Stimulated activated CD4-positive, alpha-beta T cell treated with anti-CD3 and anti-CD28 coated beads, Interleukin-1b, Interleukin-23, amount 100 ng/mL, for 1 hour (primary cell): ENCODE measurements at places on chromosomes 2 and 18.

- no peak for DNase-seq
Measured at GRCh38 chr2:230762317-230762896, 49.8 kb downstream of the CAB39 start.

- no peak for DNase-seq
Measured at GRCh38 chr2:121649149-121649595, at the start of gene CLASP1. CLASP1 (minus strand) TSS chr2:121649462; CDS start chr2:121605895, 43,567 bp downstream.

DNA sequence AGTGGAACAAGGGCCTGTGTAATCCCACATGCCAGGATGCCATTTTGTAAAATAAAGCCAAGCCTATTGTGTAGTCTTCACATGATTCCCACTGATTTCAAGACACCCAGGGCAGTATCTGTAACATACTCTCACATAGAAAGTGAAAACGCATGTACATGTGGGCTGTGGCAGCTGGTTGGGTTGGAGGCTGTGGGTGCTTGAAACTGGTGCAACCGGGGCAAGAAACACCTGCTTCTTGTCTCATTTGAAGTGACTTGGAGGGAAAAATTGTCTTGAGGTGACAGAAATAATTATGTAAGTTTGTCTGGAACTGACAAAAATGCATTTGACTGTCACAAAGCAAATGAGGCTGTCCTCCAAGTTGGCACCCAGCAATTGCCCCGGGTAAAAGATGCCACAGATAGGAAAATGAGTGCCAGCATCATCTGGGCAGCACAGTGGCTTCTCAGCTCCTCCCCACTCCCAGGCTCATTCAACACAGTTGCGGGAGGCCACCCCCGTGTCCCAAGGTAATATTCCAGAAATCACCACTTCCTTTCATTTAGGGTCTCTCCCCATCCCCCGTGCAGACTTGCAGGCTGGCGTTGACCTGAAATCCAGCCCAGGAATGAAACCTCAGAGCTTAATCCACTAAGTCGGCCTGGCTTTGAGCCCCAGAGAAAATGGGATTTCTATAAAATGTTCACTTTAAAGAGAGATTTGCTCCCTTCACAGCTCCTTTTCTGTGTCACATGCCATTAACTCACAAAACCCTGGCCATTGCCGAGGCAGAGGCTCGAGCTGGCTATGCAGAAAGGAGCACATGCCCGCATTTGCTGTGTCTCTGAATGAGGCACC, 293.9 kb upstream of the PARD3B start:
- DNase-seq, result no peak

DNA sequence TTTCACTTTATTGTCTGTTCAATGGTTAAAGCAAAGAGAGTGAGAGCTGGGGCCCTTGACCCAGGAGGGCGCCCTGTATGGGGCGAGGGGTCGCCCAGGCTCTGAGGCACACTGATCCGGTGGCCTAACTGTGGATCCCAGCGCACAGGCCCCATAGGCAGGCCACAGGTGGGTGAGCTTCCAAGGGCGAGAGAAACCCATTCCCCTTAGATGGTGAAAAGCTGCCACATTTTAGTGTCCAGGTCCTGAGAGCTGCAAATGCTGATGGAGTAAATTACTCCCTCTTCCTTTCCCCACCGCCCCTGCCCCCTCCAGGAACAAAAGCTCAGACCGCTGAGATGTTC, 5.9 kb upstream of the DLX2 start:
- no peak for DNase-seq

- no peak for DNase-seq
Measured at GRCh38 chr18:76619261-76619620, 124.2 kb upstream of the ZNF516 start.

DNA sequence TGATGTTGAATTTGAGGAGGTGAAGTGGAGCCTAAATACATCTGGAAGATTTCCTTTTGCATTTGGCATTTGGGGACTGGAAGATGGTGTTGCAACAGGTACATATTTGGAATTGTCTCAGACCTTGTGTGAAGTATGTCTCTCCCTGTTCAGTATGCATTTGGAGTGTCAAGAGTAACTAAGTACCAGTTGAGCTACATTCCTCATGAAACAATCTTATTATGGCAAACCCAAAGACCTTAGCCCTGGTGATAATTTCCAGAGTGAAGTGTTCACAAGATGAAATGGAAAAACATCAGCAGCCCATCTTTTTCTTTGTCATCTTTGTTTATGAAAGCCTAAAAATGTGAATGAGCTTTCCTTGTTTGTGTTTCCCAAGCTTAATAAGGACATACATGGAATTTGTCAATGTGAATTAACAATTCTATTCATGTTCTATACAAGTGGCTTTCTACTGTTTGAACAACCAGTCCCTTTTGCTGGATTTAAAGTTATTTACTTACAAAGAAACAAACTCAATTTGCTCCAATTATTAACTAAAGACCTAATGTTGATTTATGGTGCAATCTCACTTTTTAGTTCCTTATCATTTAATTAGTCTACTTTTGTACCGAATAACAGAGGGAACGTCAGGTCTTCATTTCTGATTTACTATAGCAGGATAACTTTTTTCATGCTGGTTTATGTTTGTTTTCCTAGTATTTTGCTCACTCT, 42.1 kb upstream of the PPP1R1C start:
- DNase-seq, result no peak

- no peak for DNase-seq
Measured at GRCh38 chr2:219562049-219563020, 9.0 kb downstream of the OBSL1 start.

- DNase-seq, result no peak
Measured at GRCh38 chr2:21268197-21268877, 144.6 kb downstream of the TDRD15 start.

- DNase-seq, result no peak
Measured at GRCh38 chr18:62767321-62767720, 52.0 kb downstream of the PHLPP1 start.

GRCh38 chr18:57083485-57083884, 63.4 kb upstream of the BOD1L2 start:
- no peak for DNase-seq

- DNase-seq, result no peak
Measured at GRCh38 chr18:25055076-25055475, 296.9 kb downstream of the ZNF521 start.

DNA sequence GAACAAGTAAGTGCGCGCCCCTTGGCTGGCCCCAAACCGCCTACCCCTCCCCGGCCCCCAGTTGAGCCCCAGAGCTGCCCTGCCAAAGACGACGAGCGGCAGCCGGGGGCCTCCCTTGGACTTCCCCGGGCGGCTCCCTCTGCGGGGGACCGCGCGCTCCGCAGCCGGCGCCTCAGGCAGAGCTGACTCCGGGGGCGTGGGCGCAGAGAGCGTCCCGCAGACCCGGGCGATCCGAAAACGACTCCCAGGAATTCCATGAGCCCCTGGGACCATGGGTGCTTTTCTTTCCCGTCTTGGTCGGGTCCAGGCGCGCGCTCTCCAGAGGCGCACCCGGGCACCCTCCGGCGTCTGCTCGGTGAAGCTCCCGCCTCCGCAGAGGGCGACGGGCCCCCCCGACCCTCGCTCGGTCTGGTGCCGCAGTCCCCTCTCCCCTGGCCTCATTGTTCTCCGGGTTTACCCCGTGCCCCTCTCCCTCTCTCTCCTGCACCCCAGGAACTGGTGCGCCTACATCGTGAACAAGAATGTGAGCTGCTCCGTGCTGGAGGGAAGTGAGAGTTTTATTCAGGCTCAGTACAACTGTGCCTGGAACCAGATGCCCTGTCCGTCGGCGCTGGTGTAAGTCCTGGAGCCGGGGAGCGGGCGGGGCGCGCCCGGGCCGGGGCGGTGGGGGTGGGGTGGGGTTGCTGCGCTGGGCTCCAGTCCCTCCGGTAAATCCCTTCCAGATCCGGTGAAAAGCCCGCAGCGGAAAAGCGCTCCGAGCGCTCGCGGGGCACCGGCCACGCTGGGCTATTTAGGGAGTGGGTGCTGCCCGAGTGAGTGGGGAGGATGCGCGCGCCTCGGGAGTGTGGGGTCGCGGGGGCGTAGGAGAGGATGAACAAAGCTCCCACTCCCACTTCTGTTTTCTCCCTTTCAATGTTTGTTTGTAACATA, 776 bp downstream of the EMILIN2 start:
- DNase-seq, result no peak

DNA sequence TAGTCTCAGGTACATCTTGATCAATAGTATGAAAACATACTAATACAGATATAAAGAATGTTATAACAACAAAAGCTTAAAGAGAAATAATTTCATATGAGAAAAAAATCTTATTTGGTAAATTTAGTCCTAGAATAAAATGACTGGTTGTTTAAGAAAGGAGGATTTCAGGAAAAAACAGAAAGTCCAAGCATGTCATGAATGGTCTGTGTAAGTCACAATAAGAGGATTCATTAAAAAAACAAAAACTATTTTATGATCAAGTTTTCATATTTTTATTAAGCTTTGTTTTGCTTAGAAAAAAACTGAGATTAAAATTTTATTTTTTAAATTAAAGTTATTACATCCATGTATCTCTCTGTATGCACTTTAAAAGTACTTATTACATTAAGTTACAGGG, 353.9 kb upstream of the SPHKAP start:
- no peak for DNase-seq

DNA sequence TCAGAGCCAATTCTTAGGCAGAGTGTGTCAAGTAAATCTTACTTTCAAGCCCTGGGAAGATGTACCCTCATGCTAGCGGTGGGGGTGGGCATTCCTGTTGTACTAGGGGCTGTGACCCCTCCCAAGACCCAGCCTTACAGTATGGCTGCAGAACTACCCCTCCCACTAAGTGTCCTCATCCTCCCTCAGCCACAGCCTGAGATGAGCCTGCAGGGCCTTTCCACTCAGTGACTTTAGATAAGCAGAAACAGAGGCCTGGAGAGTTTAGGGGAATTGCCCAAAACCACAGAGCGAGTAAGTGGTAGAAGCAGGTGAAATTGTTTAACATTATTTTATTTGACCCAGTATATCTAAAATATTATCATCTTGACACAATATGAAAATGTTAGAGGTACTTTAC, 36.6 kb downstream of the TTC32 start:
- DNase-seq, result no peak
